Inflammatory macrophage (primary cell): ENCODE measurements at places on chromosomes 11 and 22.

DNA sequence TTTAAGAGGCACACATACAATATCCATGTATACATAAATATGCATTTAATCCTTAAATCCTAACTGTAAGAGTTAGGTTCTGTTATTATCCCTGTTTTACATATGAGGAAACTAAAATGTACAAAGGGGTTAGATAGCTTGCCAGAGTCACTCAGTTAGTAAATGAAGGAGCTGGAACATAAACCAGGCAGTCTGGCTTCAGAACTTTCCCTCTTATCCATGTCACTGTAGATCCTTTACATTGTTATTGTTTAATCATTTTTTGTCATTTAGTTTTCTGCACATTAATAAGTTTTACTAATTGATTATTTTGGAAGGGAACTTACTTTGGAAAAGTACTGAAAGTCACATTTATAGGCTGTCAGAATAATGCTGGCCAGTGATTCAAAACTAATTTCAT lies 282.4 kb downstream of the TMEM135 start:
- DNase-seq = no peak

DNA sequence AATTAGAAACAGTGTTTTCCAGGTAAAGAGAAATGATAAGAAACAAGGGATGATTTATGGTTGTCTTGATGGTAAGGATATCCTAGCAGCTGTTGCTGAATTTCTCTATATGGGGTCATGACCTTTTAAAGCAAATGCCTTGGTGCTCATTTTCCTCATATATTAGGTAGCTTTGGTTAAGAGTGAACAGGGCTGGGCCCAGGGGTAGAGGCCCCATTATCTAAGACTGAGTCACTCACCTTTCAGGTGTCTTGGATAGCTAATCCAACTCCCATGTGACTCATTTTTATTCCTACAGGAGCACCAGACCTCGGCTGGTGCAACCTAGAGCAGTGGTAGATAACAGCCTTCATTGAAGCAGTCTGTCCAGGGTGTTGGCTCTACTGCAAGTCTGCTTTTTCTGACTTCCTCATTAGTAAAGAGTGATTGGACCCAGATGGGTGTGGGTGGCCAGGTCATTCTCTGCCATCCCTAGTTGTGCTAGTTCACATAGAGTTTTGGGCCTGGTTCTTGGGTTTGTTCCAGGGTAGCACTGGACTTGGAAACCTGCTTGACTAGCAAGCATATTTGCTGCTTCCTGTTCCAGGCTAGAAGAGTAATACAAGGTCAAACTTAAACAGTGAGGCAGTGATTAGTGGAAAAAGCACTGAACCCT lies 37.4 kb downstream of the CTNND1 start:
- peak; percentile 62 for DNase-seq

GRCh38 chr11:61935861-61936260 lies 14.3 kb upstream of the BEST1 start:
- DNase-seq = no peak

GRCh38 chr22:29121124-29121523 lies 48.3 kb downstream of the KREMEN1 start:
- no peak for DNase-seq

DNA sequence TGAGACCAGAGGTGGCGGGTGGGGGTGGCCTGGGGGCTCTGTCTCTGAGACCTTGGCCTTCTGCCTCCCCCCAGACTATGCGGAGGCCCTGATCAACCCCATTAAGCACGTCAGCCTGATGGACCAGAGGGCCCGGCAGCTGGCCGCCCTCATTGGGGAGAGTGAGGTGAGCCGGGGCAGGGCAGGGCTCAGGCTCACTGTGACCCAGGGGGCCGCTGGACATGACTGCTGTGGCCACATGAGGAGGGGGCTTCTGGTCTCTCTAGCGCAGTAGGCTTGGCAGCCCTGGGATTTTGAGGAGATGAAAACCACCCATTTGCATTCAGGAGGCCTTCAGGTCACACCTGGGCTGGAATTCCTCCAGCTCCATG lies 12.6 kb downstream of the PLCB3 start:
- DNase-seq = no peak

DNA sequence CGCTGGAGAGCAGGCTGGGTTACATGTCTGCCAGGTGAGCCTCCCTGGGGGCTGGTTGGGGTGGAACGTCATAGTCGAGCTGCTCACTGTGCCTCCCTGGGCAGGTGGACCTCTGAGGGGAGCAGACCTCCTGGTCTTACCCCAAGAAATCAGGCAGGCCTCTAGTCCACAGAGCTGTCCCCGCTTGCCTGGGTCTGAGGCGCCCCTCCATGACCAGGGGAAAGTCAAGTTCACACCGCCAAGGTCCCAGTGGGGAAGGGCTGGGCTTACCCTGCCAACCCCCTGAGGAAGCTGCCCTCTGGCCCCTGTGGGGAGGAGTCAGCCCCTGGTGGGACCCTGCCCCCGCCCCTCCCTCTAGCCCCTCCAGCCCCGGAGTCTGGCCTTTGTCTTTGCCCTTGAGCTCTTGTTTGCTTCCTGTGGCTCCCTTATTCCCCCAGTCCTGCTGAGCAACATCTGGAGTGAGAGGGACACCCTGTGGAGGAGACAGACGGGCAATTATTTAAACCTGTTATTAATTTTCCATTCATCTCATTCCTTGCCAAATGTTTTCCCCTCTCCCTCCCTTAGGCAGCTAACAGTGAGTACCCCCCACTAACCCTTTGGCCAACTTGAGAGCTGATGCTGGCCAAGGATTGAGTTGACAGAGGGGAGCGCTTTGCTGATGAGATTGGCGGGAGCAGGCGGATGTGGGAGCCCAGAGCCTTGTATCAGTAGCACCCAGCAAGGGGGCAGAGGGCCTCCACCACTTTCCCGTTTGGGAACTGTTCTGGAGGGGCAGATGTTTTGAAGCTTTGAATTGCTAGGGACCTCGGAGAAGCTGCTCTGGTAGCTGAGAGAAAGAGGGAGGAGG lies 83.4 kb downstream of the CEP164 start:
- DNase-seq = no peak

DNA sequence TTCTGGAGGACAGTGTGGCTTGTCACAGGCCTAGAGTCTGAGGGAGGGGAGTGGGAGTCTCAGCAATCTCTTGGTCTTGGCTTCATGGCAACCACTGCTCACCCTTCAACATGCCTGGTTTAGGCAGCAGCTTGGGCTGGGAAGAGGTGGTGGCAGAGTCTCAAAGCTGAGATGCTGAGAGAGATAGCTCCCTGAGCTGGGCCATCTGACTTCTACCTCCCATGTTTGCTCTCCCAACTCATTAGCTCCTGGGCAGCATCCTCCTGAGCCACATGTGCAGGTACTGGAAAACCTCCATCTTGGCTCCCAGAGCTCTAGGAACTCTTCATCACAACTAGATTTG lies 13.0 kb downstream of the PIK3IP1 start:
- no peak for DNase-seq

GRCh38 chr11:48051217-48051830 lies 71.0 kb downstream of the PTPRJ start:
- no peak for DNase-seq

DNA sequence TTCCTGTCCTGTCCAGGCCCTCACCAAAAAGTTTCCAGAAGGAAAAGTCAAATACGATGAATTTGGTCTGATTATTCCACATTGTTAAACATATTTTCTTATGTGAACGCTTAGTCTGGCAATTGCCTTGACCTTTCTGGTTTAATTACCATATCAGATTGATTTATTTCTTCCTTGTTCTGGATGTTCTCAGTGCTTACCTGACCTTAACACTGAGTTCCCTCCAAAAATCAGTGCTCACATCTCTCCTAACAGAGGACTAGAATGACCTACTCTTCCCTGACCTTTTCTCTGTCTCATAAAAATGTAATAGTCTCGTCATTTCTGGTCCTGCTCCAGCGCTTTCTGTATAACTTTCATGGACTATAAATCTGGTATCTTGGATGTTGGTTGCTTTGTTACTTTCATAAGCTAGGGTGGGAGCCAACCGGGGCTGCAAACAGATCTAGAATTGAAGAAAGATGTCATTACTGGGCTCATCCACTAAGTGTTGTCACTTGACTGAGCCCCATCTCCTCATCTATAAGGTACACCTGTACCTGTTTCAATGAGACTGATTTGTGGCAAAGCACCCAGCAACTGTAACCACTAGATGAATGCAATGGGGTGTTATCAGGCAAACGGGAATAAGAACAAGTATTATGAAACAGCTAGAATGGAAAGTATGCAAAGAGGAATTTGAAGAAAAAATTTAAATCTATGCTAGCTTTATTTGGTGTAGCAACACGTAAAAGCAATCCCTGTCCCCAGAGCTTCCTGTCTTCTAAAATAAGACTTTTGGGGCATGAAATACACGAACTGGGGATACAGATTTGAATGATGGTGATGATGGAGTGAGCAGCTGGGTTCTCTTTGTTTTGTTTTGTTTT lies 2.4 kb downstream of the FADS2 start:
- DNase-seq = no peak

- no peak for DNase-seq
Observed at GRCh38 chr11:2271327-2272227, 1.2 kb upstream of the ASCL2 start.

DNA sequence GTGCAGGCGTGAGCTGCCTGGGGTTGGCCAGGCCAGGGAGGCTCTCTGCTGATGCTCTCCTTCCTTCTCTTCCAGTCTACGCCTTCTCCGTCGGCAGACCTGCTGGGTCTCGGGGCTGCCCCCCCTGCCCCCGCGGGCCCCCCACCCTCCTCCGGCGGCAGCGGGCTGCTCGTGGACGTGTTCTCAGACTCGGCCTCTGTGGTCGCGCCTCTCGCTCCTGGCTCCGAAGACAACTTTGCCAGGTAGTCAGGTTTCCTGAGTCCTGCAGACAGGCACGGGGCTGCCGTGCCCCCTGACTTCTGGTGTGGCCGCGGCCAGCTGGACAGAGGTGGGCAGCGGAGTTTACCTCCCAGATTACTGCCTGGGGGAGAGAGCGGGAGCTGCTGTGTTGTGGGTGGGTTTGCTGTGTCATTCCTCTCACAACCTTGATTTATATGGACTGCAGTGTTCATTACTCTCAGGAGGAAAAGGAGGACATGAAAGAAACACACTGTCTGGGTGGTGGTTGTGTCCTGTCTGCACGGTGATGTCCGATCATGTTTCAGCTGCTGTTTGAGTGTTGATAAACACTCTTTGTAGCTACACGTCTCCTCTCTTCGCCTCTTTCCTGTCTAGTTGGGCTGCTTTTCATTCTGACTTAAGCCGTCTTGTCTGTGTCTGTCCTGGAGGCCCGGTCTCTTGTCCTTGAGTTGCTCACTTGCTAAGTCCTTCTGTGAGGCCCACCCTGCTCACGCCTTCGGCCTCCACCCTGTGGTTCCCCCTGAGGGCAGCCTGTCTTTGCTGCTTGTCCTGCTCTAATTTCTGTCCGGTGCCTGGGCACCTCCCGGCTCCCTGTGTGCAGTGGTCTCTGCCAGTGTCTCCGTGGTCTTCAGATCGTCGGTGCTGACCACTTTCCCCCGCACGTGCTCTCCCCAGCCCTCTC lies 35.9 kb downstream of the MUC6 start:
- DNase-seq = no peak

- no peak for DNase-seq
Observed at GRCh38 chr11:86360775-86361395, 13.8 kb upstream of the CCDC81 start.

GRCh38 chr11:72079819-72080325 lies 470 bp downstream of the NUMA1 start:
- no peak for DNase-seq

DNA sequence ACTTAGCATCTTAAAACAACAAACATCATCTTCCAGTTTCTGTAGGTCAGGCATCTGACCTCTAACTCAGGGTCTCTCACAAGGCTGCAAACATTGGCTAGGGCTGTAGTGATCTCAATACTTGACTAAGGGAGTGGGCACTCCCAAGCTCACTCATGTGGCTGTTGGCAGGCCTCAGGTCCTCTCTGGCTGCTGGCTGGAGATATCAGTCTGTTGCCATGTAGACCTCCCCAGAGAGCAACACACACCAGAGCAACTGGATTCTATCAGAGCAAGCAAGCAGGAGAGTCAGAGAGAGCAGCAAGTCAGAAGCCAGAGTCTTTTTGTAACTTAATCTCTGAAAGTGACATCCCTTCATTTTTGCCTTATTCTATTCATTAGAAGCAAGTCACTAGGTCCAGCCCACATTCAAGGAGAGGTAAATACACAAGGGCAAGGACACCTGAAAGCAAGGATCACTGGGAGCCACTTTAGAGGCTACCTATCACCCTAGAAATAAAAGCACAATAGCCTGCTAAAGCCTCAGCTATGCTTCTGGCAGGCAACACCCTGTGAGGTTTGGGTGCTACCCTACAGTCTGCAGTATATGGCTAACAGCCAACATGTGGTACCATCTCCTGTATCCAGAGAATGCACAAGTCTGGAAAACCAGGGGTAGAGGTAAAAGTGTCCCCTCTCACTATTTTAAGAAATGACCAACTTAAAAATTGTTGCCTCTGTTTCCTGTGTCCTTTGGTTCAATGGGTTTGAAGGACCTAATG lies 33.5 kb upstream of the CD44 start:
- DNase-seq = no peak

DNA sequence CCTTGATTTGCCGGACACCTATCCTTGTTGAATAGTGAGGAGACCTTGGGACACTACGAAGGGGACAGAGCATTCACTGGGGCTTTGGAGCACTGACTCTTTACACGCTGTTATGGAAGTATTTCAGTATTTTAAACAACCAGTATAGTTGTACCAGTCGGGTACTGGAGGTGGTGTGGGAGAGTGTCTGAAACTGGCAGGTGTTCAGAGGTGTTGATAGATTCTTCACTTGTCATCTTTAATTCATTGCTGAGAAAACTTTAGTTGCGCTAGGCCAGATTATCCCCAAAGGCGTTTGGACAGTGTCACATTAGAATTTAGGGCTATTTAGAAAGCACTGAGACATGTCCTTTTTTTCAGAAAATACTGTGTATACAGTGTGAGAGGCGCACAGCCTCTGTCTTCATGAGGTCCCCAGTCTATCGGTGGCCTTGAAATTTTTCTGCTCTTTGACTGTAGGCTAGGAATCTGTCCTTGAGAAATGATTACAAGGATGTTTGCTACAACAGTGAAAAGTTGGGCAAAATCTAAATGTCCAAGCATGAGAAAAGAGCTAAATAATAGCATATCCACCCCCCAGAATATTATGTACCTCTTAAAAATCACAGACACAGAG lies 69.7 kb downstream of the TEAD1 start:
- no peak for DNase-seq

DNA sequence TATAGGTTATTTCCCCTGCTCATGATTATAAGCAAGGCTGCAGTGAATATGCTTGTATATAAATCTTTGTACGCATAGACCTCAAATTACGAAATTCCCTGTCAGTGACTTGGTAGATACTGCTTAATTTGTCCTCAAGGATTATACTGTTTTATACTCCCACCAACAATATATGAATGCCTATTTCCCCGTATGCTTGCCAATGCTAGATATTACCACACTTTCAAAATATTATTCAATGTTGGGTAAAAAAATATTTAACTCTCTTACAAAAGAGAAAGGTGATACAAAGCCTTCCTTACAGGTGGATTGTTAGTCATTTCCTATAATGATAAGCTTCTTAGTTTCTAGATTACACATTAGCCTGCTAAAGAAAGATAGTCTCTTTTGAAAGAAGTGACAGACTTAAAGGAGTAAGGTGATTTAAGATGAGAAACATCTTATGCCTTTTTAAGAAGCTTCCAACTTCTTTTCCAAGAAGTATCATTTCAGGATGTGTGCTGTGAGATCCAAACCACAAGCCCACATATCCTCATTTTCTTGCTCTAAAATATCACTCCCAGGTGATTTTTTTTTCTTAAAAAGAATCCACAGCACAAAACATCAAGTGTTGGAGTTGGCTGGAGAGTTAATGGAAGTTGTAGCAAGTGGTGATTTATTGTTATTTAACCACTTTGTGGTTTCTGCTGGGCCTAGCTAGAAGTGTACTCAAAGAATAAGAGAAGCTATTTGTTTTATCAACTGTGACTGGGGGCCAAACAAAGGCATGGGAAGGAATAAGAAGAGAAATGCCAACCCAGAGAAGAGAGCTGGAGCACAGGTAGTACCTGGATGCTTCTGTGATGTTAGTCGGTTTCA lies 59.2 kb downstream of the BARX2 start:
- no peak for DNase-seq
